ENCODE measurements at places on chromosomes 2 and 18.

DNA sequence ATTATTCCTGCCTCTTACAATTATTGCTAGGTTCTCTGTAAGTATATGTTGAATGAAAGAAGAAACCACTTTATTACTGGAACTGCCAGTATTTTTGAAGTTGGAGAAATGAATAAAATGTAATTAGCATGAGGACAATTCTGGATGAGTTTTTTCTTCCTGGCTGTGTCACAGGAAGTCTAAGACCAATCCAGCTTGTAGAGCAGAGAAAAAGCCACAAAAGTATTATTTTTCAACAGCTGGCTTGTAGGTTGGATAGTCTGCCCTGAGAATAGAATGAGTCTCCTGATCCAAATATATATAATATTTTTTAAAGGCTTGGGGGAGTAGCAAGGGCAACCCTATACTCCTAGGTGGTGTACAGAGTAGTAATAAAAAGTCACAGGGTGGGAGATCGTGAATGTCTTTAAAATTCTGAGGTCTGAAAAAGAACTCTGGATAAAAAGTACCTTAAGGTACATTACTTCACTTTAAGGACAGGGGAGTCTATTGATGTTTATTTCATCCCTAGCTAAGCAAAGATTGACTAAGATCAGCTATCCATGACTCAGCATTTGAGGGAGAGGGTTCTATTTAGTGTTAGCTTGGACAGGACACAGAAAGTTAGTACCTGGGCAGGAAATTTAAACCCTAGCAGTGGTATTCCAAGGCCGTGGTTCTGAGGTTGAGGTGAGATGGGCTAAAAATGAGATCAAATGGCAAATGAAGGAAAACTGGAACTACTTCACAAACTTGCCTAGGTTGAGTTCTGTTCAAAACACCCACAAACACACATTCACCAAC, 31.7 kb downstream of the SLC40A1 start:
- no peak for DNase-seq

- no peak for DNase-seq
Measured at GRCh38 chr2:19872302-19872701, 29.5 kb downstream of the TTC32 start.

- DNase-seq: no peak
Measured at GRCh38 chr2:146129231-146129630, 1609.3 kb upstream of the ZEB2 start.

- DNase-seq: no peak
Measured at GRCh38 chr18:76167845-76168621, 327.0 kb downstream of the ZNF516 start.

GRCh38 chr2:238774071-238774470, 73.8 kb upstream of the TWIST2 start:
- no peak for DNase-seq
